ENCODE measurements at places on chromosomes 5 and 9.

GRCh38 chr9:34046784-34047379 lies 1.8 kb downstream of the UBAP2 start:
- DNase-seq, result no peak

GRCh38 chr5:95842854-95843544 lies 20.5 kb upstream of the GLRX start:
- no peak for DNase-seq

- no peak for DNase-seq
Measured at GRCh38 chr9:82532504-82533180, 530.3 kb downstream of the RASEF start.

- peak; percentile 21 for DNase-seq
Measured at GRCh38 chr5:154593071-154593470, 115.0 kb upstream of the HAND1 start.

DNA sequence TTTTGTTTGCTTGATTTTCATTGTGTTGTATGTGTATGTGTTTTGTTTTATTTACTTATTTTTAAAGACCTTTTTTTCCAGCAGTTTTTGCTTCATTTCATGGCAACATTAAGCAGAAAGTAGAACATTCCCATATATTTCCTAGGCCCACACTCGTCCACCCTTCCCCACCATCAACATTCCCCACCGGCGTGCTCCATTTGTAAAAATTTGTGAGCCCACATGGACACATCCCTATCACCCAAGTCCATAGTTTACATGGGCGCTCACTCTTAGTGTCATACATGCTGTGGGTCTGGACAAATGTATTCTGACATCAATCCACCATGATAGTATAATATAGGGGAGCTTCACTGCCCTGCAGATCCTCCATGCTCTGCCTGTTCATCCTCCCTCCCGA lies 133.8 kb downstream of the ADAMTS16 start:
- no peak for DNase-seq

DNA sequence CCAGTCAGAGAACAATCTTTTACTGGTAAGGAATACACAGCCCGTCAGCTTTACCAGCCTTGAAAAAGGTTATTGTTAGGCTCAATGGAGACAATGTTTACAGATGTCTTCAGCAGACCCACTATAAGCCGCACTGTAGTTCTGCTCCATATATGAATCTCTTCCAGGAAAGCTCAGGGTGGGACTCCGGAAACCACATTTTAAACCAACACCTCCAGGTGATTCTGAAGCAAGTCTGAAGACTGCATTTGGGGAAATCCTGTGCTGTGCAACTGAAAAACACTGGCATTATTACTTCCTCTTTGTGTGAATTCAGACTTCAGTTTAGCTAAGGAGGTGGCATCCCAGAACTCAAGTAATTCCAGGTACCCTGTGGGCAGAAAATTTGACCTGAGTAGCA lies 3.5 kb downstream of the GZMK start:
- DNase-seq, result no peak

DNA sequence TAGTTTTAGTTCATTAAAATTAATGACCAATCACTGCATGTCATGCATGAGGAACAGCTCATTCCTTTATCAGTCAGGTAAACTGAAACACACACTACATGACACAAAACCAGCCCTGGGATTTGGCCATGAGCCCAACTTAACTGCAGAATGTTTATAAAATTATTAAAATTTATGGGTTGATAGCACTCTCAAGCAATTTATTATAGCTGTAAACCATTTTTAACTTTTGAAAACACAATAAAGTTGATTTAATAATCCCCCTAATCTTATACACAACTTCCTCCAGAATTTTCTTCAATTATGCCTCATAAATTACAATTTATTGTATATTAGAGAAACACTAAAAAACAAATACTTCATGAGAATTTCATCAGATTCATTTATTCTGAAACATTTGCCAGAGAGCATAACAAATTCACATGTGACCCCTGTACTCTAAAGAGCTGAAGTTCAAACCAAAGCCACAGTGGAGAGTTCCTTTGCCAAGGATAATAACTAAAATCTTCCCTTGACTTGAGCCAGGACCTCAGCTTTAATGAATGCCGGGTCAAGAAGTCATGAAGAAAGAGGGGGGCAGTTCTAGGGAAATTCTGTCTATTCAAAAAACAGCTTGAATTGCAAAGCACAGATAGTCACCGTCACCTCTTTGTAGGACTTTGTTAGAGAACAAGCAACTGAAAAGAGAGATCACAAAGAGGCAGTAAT lies 763.7 kb upstream of the GRAMD2B start:
- no peak for DNase-seq

- no peak for DNase-seq
Measured at GRCh38 chr5:80346055-80346454, 26.3 kb downstream of the SPZ1 start.

GRCh38 chr9:131818089-131818488 lies 78.2 kb upstream of the RAPGEF1 start:
- no peak for DNase-seq

DNA sequence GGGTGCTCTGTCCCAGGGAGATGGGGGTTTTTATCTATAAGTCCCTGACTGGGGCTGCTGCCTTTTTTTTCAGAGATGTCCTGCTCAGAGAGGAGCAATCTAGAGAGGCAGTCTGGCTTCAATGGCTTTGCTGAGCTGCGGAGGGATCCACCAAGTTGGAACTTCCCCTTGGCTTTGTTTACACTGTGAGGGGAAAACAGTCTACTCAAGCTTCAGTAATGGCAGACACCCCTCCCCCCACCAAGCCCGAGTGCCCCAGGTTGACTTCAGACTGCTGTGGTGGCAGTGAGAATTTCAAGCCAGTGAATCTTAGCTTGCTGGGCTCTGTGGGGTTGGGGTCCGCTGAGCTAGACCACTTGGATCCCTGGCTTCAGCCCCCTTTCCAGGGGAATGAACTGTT lies 375.8 kb downstream of the RAB3C start:
- DNase-seq, result no peak

GRCh38 chr9:110820381-110820780 lies 151.8 kb downstream of the MUSK start:
- no peak for DNase-seq

GRCh38 chr5:14054965-14055963 lies 87.9 kb upstream of the TRIO start:
- DNase-seq, result no peak

DNA sequence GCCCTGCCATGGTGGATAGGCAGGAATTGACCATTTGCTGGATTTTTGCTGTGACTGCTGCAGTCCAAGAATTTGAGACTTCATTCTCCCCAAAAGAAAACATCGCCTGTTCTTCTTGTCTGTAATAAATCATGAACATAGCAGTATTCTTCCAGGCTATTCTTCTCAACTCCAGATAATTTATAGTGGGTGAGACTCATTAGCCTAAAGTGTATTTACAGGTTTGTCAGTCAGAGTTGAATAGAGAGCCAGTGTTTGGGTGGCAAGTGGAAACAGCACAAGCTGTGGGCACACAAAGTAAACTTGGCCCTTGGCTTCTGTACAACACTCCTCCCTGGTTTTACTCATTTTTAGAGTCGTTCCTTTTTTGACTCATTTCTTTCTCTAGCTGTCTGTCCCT lies 128.2 kb upstream of the VCAN start:
- DNase-seq, result no peak

DNA sequence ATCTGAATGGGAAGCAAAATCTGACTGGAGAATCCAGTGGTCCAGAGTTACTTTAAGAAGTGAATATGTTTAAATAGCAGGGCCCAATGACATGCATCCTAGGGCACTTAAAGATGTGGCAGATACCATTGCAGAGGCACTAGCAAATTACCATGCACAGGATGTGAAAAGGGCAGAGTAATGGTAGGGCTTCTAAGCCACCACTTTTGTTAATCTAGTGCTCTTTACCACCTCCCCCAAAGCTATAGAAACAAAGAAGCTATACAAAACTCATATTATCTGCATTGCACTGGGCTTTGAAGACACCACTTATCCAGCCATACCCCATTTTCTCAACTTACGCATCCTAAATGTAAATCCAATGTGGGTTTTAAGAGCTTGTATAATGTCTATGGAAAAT lies 81.2 kb downstream of the ZCCHC7 start:
- DNase-seq, result no peak

- no peak for DNase-seq
Measured at GRCh38 chr5:139692148-139692547, 44.0 kb downstream of the CXXC5 start.

DNA sequence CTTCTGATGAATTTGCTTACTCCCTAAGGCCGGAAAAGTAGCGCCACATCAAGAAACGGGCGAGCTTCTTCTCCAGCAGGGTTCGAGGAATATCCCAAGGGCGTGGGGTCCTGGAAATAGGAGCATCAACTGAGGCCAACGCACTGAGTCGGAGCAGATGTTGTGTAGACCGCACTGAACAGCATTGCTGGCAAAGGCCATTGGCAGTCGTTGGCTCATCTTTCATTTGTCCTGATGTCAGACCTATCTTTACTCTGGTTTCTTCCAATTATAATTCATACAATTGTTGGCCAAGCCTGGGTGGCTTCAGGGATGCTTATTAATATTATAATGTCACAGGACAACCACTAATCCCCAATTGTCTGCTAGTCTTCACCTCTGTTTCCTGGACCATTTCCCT lies 26.5 kb downstream of the ZBTB34 start:
- DNase-seq, result no peak

- DNase-seq, result no peak
Measured at GRCh38 chr5:19608444-19609002, 379.5 kb downstream of the CDH18 start.

GRCh38 chr5:100668511-100668910 lies 133.3 kb downstream of the FAM174A start:
- no peak for DNase-seq

DNA sequence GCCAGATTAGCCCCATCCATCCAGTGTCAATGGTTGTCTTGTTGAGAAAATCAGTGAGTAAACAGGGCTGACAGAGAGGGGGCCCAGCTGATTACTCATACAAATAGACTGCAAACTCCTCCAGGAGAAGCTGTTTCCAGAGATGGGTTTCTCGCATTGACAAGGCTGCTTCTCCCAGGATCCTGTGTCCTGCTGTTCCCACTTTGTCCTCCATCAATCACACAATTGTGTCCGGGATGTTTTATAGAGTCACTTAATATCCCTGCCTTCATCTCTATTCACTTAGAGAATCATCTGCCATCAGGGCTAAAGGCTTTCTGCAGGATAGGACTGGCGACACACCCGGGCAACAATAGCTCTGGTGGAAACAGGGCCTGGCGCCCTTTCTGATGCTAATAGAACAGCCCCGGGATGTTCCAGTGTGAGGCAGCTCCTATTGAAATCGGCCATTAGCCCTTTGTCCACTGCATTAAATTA lies 71.7 kb upstream of the TBCA start:
- DNase-seq, result no peak

- DNase-seq, result no peak
Measured at GRCh38 chr5:151079838-151080612, 809 bp downstream of the TNIP1 start.

DNA sequence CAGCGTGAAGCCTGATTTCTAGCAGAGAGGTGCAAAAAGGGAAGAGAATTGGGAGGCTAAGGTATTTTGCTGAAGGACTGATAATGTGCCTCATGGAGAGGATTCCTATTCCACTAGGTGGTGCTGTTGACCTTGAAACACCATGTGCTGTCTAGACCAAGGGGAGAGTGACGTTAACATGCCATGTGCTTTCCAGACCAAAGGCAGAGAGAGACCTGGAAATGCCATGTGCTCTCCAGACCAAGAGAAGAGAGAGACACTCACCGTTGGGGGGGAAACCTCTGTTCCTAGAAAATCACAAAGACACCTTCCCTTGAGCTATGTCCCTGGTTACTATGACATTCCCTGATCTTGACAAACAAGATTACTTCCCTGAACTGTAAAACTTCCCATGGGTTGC lies 286.0 kb upstream of the TUSC1 start:
- peak; percentile 50 for DNase-seq

DNA sequence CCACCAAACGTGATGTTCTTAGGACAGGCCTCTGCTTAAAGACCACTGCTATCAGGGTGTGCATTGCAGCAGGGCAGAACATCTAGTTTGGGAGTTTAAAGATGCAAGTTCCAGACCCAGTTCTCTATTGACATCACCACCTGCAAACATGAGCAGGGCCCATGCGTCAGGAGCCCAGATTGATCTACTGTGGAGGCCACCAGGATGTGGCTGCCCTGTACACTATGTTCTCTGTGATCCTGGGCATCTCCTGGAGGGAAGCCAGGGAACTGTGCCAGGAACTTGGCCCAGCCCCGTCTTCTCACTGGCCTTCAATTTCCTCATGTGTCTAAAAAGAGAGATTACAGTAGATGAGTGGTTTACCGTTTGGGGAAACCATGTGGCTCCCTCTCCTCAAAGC lies 87.1 kb downstream of the PDE6A start:
- no peak for DNase-seq

- no peak for DNase-seq
Measured at GRCh38 chr5:89281766-89282553, 399.0 kb upstream of the MEF2C start.

DNA sequence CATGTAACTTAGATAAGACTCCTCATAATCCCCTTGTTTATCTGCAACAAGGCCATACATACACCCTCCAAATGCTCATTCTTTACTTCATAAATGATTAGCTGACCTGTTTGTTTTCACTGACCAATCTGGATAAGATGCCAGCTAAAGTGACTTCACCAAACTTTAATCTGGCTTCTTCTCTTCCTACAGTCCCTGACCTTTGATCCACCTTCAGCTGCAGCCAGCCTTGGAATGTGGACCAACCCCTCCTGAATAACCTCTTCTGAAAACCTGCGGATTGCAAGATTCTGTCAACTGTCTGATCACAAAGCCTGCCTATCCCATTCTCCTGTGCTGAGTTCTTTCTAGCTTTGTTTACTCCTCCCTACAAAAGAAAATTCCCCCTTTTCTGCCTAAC lies 476.8 kb downstream of the LRRC70 start:
- DNase-seq, result no peak

DNA sequence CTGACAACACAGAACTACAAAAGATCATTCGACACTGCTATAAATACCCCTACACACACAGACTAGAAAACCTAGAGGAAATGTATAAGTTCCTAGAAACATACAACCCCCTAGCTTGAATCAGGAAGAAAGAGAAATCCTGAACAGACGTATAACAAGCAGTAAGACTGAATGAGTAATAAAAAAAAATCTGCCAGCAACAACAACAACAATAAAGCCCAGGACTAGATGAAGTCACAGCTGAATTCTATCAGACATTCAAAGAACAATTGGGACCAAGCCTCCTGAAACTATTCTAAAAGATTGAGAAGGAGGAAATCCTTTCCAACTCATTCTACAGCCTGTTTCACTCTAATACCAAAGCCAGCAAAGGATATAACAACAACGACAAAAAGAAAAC lies 68.2 kb upstream of the SLIT3 start:
- no peak for DNase-seq

DNA sequence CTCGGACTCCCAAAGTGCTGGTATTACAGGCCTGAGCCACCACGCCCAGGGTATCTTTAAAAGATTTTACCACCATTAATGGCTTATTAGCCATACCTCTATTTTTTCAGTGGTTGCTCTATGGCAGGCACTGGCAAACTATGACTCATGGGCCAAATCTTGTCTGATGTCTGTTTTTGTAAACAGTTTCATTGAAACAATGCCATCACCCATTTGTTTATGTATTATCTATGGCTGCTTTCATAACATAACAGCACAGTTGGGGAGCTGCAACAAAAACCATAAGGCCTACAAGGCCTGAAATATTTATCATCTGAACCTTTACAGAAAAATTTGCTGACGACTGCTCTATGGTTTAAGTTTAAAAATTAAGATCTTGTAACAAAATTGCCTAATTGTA lies 66.8 kb downstream of the SLC38A9 start:
- DNase-seq, result no peak
